Immature natural killer cell (primary cell): ENCODE measurements at places on chromosomes 16 and 17. TPM values are rescaled to one million over a fixed set of nuclear protein-coding genes. Genes with fewer than 3 reads are reported as not detected.

DNA sequence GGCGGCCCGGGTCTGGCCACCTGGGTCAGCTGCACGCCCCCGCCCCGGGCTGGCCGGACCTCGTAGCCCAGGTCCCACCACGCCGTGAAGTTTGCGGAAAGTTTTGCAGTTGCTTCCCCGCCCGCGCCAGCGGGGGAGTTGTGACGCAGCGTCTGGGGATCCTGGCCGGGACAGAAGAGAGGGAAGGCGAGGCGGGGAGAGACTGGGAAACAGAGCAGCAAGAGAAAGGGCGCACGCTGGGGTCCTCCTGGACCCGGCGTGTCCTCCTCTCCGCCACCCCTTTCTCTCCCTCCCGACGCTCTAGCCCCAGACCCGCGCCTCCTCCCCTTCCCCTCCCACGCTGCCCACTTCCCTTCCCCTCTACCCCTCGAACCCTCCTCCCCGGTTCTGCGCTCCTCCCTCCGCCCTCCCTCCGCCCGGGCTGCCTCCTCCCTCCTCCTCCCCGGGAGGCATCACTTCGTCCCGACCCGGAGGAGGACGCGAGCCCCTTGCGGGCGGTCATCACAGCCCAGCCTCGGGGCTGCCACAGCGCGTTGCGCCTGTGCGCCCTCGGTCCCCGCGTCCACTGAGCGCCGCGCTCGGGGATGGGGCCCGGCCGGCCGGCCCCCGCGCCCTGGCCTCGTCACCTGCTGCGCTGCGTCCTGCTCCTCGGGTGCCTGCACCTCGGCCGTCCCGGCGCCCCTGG, at the start of gene MRC2:
Gene MRC2 (plus strand): TSS at position 452 of the 685 bp plus-strand sequence. CDS start 133 bp downstream, at position 585.
- no peaks in the 10 kb centered on the region for H3K36me3 ChIP-seq
- no peak for DNase-seq
- no peak within 1 kb of the TSS for H3K27ac ChIP-seq
- peak within 1 kb of the TSS; percentile 71 for H3K4me3 ChIP-seq
- H3K27me3 ChIP-seq, result peaks cover 5% of the 10 kb centered on the region

DNA sequence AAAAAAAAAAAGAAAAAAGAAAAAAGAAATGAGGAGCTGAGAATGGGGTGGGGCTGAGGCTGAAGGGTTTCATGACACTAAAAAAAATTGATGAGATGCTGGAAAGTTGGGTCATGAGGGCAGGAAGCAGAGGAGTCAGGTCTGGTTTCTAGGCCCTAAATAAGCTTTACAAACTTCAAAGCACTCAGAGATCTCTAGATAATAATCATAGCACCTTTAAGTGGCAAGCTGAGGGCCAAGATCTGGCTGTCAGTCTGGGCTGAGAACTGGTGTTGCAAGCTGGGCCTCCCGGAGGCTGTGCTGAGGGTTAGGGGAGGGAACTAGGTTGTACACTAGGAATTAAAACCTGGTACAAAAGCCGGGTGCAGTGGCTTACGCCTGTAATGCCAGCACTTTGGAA, 6.4 kb downstream of the ZNF764 start:
- H3K4me3 ChIP-seq, result peak overlapping the region; percentile 73
- H3K27ac ChIP-seq, result peak overlapping the region; percentile 95
- H3K36me3 ChIP-seq, result peaks cover 6% of the 10 kb centered on the region
- peaks cover 53% of the 10 kb centered on the region for H3K4me1 ChIP-seq

- DNase-seq, result no peak
- no peak overlapping the region for H3K27ac ChIP-seq
- no peak overlapping the region for H3K4me3 ChIP-seq
- H3K4me1 ChIP-seq, result peaks cover 14% of the 10 kb centered on the region
- peaks cover 9% of the 10 kb centered on the region for H3K27me3 ChIP-seq
Observed at GRCh38 chr17:65527381-65527780, 34.1 kb downstream of the AXIN2 start.

- H3K27me3 ChIP-seq, result peaks cover 14% of the 10 kb centered on the region
- H3K4me1 ChIP-seq, result peaks cover 20% of the 10 kb centered on the region
- no peak overlapping the region for H3K27ac ChIP-seq
- no peak overlapping the region for H3K4me3 ChIP-seq
- H3K36me3 ChIP-seq, result no peaks in the 10 kb centered on the region
Observed at GRCh38 chr16:66952430-66953110, 8.5 kb upstream of the CES3 start.

DNA sequence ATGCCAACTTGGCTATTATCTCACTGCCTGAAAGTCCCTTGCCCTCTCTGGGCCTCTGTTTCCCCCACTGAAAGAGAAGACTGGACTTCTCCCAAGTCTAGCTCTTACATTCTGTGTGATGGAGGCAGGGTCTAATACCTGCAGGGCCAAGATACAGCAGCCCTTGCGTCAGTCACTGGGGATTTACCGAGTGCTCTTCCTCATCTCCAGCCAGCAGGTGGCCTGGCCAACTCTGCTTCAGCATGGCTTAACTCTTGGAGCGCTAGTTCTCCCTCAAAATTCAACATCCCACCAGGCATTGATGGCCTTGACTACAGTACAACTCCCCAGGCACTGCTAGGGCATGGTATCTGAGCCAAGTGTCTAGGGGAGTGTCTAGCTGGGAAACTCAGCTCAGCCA, 19.9 kb upstream of the MTMR4 start:
- peaks cover 6% of the 10 kb centered on the region for H3K4me1 ChIP-seq
- peaks cover 8% of the 10 kb centered on the region for H3K27me3 ChIP-seq
- H3K4me3 ChIP-seq, result peak overlapping the region; percentile 25
- H3K36me3 ChIP-seq, result no peaks in the 10 kb centered on the region
- no peak overlapping the region for H3K27ac ChIP-seq

GRCh38 chr16:30874244-30874820, 19.5 kb downstream of the BCL7C start:
- H3K36me3 ChIP-seq, result peaks cover 9% of the 10 kb centered on the region
- H3K27me3 ChIP-seq, result peaks cover 4% of the 10 kb centered on the region
- H3K4me3 ChIP-seq, result peak overlapping the region; percentile 88
- DNase-seq, result no peak

GRCh38 chr16:81939164-81940056, 71.9 kb downstream of the SDR42E1 start:
- H3K36me3 ChIP-seq, result peaks cover 68% of the 10 kb centered on the region
- H3K27me3 ChIP-seq, result no peaks in the 10 kb centered on the region
- no peak overlapping the region for H3K27ac ChIP-seq
- no peak for DNase-seq

DNA sequence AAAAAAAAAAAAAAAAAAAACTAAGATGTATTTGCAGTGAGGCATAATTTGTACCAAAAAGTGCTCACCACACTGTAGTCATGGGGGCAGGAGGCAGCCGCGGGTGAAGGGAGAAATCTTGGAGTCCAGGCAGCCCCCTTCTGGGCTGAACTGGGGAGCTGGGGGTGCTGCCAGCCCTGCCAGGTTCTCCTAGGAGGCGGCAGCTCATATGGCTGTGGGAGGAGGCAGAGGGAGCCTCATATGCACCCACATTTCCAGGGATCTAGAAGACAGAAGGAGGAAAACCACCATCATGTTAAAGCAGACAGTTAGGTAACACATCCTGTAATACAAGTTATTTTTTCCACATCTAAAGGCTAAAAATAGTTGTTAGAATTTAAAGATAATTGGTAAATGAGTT, 16.3 kb downstream of the MAPT start:
- no peak overlapping the region for H3K27ac ChIP-seq
- no peaks in the 10 kb centered on the region for H3K36me3 ChIP-seq
- no peaks in the 10 kb centered on the region for H3K4me1 ChIP-seq
- no peak overlapping the region for H3K4me3 ChIP-seq
- peaks cover 4% of the 10 kb centered on the region for H3K27me3 ChIP-seq

DNA sequence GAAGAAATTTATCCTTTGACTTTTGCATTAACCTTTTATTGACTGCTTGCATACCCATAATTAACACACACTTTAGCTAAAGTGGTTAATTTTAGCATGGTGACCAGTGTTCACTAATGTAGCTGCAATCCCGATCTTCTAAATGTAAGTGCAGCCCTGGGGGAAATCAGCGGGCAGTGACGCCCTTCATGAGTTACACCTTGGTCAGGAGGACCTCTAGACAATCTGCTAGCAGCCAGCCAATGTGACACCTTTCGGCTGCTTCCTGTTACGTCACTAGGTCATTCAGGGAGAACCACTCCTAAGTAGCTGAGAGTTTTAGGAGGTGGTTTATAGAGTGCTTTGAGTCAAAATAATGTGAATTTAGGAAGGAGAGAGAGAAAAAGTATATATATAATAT, 180.5 kb downstream of the IRX3 start:
- H3K27ac ChIP-seq, result no peak overlapping the region
- peak; percentile 3 for DNase-seq
- no peaks in the 10 kb centered on the region for H3K36me3 ChIP-seq
- H3K4me3 ChIP-seq, result no peak overlapping the region

DNA sequence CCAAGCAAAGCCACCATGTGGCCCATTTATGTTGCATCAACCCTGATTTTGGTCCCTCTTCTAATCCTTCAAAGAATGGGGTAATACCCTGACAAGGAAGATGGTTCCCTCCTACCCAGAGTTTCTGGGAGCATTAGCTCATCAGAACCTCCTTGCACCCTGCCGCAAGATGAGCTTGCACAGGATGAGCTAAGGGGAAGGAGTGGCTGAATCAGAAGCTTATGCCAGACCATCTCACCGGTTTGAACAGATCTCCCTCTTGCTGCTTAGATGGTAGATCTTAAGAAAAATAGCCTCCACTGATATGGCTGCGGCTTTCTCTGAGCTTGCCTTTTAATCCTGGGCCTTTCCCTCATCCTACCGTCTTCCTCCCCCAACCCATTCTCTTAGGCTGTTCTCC, 175.1 kb downstream of the SOX9 start:
- H3K27ac ChIP-seq, result no peak overlapping the region
- H3K4me3 ChIP-seq, result no peak overlapping the region
- no peaks in the 10 kb centered on the region for H3K27me3 ChIP-seq
- no peaks in the 10 kb centered on the region for H3K36me3 ChIP-seq
- DNase-seq, result no peak
- H3K4me1 ChIP-seq, result no peaks in the 10 kb centered on the region

- no peak overlapping the region for H3K4me3 ChIP-seq
- peak; percentile 42 for DNase-seq
- peaks cover 64% of the 10 kb centered on the region for H3K4me1 ChIP-seq
- peak overlapping the region; percentile 77 for H3K27ac ChIP-seq
- H3K36me3 ChIP-seq, result peaks cover 3% of the 10 kb centered on the region
Observed at GRCh38 chr16:3131755-3132377, 3.0 kb upstream of the ZNF213 start.

CCL4L2 gene
- 54.3 TPM for polyA plus RNA-seq

ABCC6 gene
- polyA plus RNA-seq, result not detected

SCNN1G gene
- polyA plus RNA-seq, result not detected

ASPA gene
- polyA plus RNA-seq, result not detected

GH2 gene
- polyA plus RNA-seq, result not detected
